ENCODE measurements at places on chromosomes 12 and 14.

DNA sequence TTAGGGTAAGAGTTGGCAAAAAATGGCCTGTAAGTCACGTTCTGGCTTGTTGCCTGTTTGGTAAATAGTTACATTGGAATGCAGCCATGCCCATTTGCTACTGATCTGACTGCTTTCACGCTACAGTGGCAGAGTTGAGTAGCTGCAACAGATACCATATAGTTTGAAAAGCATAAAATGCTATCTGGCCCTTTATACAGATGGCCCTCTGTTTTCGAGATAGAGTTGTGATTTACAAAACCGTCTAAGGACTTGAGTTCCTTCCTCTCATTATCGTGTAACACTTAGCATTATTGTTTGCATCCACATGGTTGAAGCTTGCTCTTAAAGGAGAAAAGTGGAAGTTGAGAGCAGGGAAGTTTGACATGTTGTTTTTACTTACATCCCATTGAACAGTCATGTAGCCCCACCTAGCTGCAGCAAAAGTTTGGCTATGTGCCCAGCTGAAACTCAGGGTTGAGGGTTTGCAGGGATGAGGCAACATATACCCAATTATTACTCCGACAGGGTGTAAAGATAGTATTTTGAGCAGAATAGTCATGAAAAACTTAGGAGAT lies 11.3 kb upstream of the SCFD1 start:
- no peak for DNase-seq

DNA sequence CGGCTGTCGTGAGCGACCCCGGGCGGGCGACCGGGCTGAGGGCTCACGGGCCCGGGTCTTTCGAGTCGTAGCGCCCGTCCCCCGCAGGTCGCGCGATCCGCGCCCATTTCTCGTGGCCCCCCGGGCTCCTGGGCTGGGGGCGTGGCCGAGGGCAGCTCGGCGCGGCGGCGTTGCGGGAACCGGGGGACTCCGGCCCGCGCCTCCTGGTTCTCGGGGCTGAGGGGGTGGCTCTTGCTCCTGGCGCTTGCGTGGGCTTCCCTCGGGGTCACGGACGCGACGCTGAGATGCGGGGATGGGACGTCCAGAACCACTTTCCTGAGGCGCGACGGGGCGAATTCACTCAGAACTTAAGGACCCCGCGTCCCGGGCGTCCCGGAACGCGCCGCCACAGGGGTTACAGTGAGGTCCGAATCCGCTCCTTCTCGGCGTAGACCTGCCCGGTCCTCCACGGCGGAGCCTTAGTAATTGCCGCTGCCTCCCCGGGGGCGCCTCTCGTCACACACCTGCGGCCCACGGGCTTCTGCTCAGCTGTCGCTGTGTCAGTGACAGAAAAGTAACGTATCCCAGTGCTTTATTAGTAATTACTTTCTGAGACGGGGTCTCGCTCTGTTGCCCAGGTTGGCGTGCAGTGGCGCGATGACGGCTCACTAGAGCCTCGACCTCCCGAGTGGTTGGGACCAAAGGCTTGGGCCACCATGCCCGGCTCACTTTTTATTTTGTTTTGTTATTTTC lies 606 bp downstream of the EP400 start:
- no peak for DNase-seq

DNA sequence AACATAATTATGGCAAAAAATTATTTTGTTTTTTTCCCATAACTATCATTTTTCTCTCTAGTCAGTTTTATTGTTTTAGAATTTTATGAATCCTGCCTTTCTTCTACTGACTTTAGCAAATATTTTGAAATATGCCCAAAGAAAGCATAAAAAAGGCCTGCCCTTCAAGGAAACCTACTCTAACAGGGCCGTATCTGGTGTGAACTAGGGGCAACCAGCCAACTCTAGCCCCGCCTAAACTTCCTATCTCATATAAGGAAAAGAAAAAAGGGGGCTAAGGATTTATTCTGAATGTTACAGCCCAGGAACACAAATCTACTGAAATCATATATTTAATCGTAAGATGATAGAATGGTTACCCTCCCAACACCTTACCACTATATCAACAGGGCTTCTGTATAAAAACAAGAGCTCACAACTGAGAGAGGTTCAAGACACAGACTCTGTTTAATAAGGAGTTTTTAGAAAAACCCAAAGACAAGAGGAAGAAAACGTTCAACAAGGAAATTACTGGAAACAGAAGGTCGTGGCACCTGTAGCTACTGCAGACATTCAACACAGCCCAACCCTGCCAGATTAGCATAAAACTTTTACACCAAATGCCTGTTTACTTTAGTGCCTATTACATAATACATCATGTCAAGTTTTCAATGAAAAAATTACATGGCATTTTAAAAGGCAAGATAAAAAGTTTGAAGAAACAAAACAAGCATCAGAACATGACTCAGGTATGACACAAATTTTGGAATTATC lies 12.9 kb upstream of the EPYC start:
- DNase-seq = no peak

GRCh38 chr14:74190927-74191575 lies 48.2 kb upstream of the VSX2 start:
- DNase-seq = no peak

DNA sequence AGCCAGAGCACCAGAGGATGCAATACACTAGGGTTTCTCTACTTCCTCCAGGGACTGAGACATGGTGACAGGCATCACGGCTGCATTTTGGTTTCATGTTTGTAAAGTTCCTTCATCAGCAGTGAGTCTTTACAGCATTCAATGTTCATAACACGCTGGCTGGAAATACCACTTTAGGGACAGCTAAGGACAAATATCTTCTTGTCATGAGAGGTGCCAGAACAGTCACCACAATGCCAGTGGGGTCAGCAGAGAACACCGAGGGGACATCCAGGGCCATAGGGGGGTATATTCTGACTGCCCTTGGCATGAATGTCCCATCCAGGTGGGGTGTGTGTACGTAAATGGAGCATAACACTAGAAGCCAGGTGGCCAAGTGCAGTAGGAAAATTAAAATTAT lies 72.3 kb downstream of the CCDC60 start:
- DNase-seq = no peak

Measured in stimulated activated CD8-positive, alpha-beta memory T cell treated with anti-CD3 and anti-CD28 coated beads, Interleukin-7, amount 100 ng/mL, for 1 hour (primary cell).